Aorta (tissue), 5 donors: ENCODE measurements at places on chromosomes 12 and 14.

DNA sequence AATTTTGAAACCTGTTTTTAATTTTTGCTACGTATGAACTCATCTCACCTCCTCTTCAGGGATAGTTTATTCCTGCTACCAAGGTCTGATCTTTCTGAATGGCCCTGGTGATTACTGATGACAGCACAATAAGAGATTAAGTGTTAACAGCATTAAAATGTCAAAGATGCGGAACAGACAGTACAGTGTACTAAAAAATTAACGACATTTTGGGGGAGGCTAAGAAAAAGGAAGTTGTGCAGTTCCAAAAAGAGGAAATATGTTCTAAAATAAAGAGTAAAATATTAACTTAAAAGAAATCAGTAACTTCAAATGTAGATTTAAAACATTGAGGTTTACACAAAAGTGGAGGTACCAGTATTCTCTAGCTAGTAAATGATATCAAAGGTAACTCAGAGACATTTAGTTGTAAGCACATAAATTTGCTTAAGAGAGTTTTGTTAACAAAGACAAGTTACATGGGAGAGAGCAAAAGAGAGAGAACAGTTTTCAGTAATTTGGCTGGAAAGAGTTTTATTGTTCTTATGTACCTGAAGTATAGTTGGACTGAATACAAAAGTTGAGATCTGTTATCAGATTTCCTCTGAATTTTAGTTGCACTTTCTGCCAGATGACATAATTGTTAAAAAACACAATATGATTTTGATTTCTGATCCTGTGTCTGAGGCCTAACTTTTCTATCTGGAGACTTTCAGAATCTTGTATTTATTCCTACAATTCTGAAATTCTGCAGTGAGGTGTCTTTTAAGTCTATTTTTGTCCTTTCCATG, 4.2 kb upstream of the CLECL1 start:
- DNase-seq = no peak

- DNase-seq = peak; percentile 63
These were observed 15.2 kb upstream of the PLEKHG6 start for GRCh38 chr12:6295094-6295811.

DNA sequence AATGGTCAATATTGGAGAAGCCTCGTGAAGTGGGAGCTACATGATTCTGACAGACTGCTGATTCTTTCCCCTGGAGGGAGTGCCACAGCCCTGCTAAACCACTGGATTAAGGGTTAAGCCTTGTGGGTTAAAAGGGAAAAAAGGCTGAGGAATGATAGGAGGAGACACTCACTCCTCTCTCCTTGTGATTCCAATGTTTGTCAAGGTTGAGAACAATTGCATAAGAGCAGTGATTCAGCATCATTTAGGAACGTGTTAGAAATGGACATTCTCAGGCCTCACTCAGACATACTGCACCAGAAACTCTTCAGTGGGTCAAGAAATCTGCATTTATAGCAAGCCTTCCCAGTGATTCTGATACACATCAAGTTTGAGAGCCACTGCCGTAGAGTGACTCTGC, 87.8 kb upstream of the GZMB start:
- no peak for DNase-seq

GRCh38 chr12:65081496-65081895, 39.6 kb downstream of the WIF1 start:
- DNase-seq = no peak

- no peak for DNase-seq
These were observed 7.8 kb upstream of the PLXNC1 start for GRCh38 chr12:94140556-94140955.

- no peak for DNase-seq
These were observed 442.5 kb downstream of the EGLN3 start for GRCh38 chr14:33508126-33509062.

DNA sequence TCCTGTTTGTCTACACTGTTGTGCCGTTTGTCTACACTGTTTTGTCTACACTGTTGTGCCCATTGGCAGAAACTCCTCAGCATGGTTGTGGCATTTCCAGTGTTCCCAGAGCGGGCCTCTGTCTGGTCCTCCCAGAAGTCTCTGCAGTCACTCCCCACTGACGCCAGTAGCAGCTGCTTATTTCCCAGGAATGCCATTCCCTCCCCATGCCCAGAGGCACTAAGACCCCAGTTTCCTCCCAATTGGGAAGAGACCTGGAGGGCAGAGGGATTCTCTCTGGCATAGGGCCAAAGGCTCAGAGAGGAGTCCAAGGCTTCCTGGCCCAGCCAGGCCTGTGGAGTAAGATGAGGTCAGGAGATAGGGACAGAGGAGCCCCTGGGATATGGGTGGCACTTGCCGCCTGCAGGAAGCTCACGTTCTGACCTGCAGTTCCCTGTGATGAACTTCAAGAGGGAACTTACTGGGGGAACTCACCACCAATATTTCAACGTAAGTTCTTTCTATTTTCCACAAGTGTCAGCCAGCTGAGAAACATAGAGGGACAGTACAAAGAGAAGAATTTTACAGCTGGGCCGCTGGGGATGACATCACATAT, 69.1 kb downstream of the TNFAIP2 start:
- DNase-seq = no peak

GRCh38 chr12:122827258-122827657, 8.0 kb upstream of the HIP1R start:
- DNase-seq = no peak

DNA sequence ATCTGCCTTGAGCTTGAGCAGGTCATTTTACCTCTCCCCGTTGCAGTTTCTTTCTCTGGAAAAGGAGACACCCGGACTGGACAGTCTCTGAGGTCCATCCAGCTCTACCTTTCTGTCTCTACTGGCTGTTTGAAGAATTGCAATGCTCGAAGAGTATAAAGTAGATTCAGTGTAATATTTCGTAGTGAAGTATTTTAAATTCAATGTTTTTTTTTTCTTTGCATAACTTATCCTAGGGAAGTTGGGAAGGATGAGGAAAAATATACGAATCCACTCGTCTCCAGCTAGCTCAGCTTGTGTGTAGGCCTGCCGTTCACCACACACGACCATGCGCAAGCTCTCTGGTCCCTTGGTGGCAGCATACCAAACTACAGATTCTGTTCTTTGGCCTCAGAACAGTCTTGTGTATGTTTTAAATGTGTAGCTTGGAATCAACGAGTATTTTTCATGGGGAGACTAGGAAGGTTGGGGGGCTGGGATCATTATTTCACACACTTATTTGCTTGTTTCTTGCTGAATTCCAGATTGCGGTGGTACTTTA, 307.9 kb downstream of the CACNA1C start:
- no peak for DNase-seq

GRCh38 chr12:50275556-50275955, 7.8 kb downstream of the LIMA1 start:
- DNase-seq = no peak

- DNase-seq = no peak
These were observed 219.8 kb upstream of the CDKN3 start for GRCh38 chr14:54177019-54177418.

DNA sequence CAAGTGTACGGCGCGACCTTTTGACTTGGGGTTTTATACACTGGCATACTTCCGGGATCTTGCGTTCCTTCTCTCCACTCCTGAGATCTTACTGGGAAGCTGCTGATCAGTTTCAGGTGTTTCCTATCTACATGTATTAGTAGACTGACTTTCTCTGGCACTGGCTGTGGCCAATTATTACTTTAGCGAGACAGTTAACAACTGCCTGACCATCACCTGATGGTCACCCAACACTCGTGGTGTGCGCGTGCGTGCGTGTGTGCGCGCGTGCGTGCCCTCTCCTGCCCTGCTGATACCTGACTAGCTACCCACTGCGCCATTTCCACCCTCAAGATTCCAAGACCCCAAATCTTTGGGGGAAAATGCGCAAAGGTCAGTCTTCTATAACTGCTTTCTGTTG, 249.9 kb downstream of the AEBP2 start:
- DNase-seq = no peak

DNA sequence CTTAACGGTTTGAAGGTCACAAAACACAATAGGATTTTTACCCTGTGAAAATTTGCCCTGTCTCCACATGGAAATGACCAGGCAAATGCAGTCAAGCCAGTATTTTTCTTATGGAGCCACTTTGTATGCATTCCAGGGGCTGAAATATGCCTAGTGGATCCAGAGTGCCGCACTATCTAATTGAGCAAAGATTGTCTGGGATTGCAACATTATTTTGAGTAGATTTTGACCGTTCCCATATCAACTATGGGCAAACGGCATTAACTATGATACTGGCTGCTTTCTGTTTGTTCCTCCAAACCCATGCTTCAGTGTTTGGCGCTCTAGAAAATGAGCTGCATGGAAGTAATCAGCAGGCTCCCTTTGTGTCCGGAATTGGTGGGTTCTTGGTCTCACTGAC, 223.0 kb downstream of the BTG1 start:
- no peak for DNase-seq

DNA sequence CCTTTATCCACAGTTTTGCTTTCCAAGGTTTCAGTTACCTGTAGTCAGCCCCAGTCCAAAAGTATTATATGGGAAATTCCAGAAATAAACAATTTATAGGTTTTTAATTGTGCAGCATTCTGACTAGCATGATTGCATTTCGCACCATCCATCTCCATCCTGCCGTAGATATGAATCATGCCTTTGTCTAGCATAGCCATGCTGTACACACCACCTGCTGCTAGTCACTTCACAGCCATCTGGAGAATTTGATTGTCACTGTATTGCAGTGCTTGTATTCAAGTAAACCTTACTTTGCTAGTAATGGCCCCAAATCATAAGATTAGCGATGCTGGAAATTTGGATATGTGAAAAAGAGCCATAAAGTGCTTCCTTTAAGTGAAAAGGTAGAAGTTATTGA, 36.0 kb downstream of the MUCL1 start:
- no peak for DNase-seq

GRCh38 chr12:2877953-2878732, 1.1 kb downstream of the RHNO1 start:
- no peak for DNase-seq

DNA sequence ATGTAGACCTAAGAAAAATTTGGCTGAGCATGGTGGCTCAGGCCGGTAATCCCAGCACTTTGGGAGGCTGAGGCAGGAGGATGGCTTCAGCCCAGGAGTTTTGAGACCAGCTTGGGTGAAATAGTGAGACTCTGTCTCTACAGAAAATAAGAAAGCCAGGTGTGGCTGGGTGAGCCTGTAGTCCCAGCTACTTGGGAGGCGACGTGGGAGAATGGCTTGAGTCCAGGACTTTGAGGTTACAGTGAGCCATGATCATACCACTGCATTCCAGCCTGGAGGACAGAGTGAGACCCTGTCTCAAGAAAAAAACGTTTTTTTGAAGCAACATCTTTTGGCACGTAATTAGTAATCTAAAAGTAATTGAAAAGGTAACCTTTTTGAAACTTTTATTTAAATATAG, 70.9 kb downstream of the FERMT2 start:
- DNase-seq = no peak

GRCh38 chr14:61671082-61671481, 24.2 kb upstream of the HIF1A start:
- no peak for DNase-seq

DNA sequence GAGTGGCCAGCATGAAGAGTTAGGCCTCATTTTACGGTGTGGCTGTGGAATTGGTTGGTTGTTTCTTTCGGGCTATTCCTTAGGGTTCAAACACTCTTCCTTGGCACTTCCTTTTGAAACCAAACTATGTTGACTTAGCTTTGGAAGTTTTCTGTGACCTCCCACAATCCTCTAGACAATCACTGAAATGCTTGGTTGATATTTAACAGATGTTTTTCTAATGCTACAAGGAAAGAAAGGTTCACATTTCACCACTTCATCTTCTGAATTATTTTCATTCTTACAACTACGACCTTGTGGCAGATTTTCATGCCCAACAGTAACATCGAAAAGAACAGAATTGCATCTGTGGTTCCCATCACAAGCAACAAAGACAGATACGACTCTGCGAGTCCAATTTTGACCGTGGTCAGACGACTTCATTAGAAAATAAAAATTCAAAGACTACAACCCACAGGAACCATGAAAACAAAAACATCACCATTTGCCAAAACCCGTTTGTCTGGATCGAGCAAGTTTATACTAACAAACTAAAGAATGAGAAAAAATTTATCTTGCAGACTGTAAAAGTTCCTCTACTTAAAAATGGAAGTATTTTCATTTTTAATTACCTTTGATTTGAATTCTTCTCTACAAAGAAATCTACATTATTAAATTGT, 16.9 kb downstream of the PRKAB1 start:
- no peak for DNase-seq

DNA sequence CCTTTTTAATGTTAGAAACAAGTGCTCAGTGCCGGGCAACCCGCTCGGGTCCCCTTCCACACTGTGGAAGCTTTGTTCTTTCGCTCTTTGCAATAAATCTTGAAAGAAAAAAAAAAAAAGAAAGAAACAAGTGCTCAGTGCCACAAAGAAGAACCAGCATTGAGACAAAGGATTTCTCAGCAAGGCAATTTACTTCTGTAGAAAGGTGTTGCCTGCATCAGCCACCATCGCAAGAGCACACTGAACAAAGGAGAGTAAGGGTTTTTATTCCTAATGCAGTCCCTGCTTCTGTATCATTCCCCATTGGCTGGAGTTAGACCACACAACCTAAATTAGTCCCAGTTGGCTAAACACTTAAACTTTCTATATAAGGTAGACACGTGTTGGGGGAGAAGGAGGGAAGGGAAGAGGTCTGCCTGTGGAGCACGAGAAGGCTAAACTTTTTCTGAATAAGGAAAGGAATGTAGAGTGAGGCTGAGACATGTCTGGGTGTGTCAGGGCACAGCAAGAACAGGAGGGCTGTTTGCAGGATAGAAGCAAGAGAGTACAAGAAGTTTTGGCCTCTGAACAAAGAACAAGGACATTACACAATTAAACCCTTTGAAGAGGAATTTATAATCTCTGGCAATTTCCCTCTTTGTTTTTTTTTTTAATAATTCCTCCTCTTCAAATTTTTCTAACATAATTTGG, 21.4 kb downstream of the KLRF2 start:
- no peak for DNase-seq

DNA sequence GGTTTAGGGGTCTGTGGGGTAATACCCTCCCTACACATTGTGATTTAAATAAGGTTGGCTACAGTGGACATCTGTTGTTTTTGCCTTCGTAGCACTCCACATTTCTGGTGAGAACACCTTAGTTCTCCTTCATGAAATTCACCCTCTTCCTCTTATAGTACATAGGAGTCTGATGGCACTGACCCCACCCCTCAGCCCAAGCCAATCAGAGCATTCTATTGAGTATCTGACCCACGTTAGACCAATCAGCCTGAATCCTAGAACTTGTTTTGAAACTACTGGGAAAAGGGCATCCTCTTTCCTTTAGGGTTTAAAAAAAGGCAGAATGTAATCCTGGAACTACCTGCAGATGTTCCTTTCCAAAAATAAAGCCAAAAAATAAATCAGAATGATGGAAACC, 15.8 kb upstream of the LRRC9 start:
- DNase-seq = no peak

DNA sequence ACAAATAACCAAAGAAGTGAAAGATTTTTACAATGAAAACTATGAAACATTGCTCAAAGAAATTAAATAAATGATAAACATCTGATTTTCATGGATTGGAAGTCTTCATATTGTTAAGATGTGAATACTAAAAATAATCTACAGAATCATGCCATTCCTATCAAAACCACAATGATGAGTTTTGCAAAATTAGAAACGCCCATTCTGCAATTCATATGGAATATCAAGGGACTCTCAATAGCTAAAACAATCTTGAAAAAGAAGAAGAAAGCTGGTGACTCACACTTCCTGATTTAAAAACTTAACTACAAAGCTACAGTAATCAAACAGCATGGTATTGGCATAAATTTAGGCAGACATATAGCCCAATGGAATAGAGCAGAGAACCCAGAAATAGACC, 40.2 kb upstream of the CCT2 start:
- no peak for DNase-seq

- no peak for DNase-seq
These were observed 3.2 kb upstream of the LHX5 start for GRCh38 chr12:113474635-113475436.
